ENCODE measurements at places on chromosomes 5 and 9.

GRCh38 chr9:89502038-89502601 is 4.2 kb upstream of the SEMA4D start:
- no peak for DNase-seq

GRCh38 chr9:28050941-28051340 is 477.7 kb upstream of the C9orf72 start:
- DNase-seq, result no peak

DNA sequence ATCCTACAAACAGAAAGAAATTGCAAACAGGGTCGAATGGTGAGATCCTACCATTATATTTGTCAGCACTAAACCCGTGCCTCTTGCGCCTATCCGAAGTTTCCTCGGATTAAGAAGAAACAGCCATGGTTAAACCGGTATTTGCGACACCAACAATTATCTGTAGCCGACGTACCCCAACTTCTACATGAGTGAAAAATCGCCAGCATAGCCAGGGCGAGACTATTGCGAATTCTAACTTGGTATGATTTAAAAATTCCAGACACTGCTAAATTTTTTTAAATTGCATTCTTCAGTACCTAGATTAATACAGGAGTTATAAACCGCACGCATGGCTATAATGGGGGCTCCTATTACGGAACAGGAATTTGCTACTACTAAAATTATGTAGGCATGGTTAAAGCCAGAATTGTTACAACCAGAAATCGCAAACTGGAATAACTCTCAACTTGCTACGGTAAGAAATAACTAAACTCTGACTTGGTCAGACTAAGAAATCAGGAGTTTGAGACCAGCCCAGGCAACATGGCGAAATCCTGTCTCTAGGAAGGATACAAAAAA is 25.3 kb upstream of the ANXA2R start:
- DNase-seq, result no peak

- no peak for DNase-seq
These were observed 272.9 kb downstream of the TMEM38B start for GRCh38 chr9:105967248-105967647.

- no peak for DNase-seq
These were observed 172.3 kb upstream of the RFX3 start for GRCh38 chr9:3698076-3698475.

GRCh38 chr9:127143920-127144465 is 21.6 kb upstream of the ANGPTL2 start:
- no peak for DNase-seq

DNA sequence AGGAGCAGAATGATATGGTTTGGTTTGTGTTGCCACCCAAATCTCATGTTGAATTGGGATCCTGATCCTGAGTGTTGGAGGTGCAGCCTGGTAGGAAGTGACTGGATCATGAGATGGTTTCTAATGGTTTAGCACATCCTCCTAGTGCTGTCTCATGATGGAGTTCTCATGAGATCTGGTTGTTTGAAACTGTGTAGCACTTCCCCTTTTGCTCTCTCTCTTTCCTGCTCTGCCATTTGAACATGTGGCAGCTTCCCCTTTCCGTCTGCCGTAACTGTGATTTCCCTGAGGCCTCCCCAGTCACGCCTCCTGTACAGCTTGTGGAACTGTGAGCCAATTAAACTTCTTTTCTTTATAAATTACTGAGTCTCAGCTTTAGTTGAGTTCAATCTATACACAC is 756.8 kb upstream of the CDH6 start:
- DNase-seq, result no peak

- no peak for DNase-seq
These were observed 62.5 kb downstream of the COL23A1 start for GRCh38 chr5:178527458-178528307.

- no peak for DNase-seq
These were observed 543.2 kb upstream of the SGCD start for GRCh38 chr5:155783791-155784190.

GRCh38 chr5:92711956-92712355 is 869.1 kb downstream of the NR2F1-AS1 start:
- no peak for DNase-seq

DNA sequence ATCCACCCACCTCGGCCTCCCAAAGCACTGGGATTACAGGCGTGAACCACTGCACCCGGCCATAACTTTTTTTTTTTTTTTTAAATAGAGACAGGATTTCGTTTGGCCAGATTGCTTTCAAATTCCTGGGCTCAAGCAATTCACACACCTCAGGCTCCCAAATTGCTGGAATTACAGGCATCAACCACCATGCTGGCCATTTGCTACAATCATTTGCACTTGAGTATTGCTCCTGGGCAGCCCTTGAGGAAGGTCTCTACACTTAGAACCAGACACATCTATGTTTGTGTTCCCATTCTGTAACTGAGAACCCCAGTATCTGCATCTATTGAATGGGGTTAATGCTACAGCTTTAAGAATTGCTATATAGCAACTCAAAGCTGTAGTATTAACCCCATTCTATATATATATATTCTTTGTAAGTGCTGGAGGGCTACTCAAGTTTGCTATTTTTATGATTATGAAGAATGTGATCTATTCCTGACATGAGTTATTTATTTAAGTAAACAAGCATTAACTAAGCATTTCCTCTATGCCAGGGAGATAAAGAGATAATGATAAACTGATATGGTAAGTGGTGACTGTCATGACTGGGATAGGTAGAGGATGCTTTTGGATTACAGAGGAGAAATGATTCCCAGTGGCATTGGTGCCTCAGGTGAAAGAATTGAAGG is 496.5 kb upstream of the TNC start:
- no peak for DNase-seq

GRCh38 chr5:180799902-180800801 is 2.5 kb downstream of the MGAT1 start:
- DNase-seq, result no peak

GRCh38 chr5:757931-758697 is 26.4 kb downstream of the ZDHHC11B start:
- no peak for DNase-seq

GRCh38 chr9:134497283-134497860 is 144.2 kb upstream of the COL5A1 start:
- DNase-seq, result no peak

DNA sequence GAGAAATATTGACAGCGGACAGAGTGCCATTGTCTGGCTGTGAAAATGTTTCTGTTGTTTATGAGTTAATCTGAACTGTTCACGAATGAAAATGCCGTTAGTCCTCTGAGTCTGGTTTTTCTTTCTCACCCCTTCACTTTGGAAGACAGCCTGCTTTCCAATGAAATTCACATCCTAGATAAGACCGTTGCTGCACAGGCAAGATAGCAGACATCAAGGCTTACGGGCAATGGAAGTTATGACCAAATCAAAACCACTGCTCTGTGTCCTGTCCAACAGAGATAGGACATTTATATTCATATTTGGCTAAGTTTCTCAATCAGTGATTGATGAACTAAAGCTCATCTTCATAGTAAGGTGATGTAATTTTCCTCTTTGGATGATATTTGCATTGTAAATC is 180.0 kb upstream of the DMAC1 start:
- DNase-seq, result no peak

GRCh38 chr9:105608721-105609598 is 51.0 kb downstream of the FKTN start:
- no peak for DNase-seq

- no peak for DNase-seq
These were observed 1605.2 kb upstream of the CDH6 start for GRCh38 chr5:29588236-29588635.

DNA sequence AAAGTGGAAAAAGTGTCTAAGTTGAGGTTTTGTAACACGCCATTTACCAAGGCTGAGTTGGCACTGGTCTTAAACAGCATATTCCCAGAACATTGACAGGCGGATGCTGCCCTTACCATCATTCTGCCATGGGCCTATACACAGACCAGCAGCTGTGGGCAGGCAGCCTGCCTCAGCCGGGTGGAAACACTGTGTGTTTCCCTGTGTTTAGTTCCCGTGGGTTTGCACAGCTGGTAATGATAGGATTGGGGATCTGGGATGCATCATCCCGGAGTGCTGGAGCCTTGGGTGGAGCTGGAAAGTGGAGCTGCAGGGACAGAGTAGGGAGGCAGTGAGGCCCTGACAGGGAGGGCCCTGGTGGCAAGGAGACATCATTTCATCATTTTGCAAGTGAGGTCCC is 5.5 kb upstream of the FGD3 start:
- DNase-seq, result no peak

DNA sequence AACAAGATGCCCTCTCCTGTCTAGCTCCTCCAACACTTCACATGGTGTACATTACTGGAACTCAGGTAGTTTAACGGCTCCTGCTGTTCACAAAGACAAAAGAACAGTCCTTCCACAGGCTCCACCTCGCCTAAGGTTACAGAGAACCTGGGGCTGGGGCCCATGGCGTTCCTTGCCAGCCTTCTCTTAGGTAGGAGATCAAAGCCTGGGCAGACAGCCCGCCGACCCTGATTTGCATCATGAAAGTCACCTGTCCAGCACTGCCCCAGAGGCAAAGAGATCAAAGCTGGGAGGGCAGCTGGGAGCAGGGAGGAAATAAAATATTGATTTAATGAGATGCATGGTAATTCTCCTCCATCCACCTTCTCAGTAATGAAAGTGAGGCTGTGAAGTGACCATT is 115.0 kb upstream of the SLIT3 start:
- no peak for DNase-seq
